Hair follicle dermal papilla cell (primary cell): ENCODE measurements at places on chromosomes 11 and 22. TPM values are rescaled to one million over a fixed set of nuclear protein-coding genes. Genes with fewer than 3 reads are reported as not detected.

Gene E2F8
- 0.24 TPM in 1 of 2 replicates, not detected in the other for total RNA-seq

Gene SMC1B
- total RNA-seq: not detected in 2 replicates

Gene XPNPEP3
- total RNA-seq: 11.2 and 15.1 TPM in 2 replicates

Gene TEAD1
- 332 and 365 TPM in 2 replicates for total RNA-seq

Gene SCGB1A1
- total RNA-seq: not detected in 2 replicates

Gene HTR3A
- total RNA-seq: not detected in 2 replicates

Gene RRAS2
- 167 and 214 TPM in 2 replicates for total RNA-seq

Gene RCE1
- 12.1 and 16.1 TPM in 2 replicates for total RNA-seq

Gene DKK3
- total RNA-seq: 449 and 551 TPM in 2 replicates

Gene UBQLN3
- 0.12 and 0.16 TPM in 2 replicates for total RNA-seq

Gene UBE2L6
- 64.8 and 65.7 TPM in 2 replicates for total RNA-seq
